Stimulated activated CD4-positive, alpha-beta T cell treated with anti-CD3 and anti-CD28 coated beads, Interleukin-1b, Interleukin-23, amount 100 ng/mL, for 1 hour (primary cell): ENCODE measurements at places on chromosomes 2 and 18.

DNA sequence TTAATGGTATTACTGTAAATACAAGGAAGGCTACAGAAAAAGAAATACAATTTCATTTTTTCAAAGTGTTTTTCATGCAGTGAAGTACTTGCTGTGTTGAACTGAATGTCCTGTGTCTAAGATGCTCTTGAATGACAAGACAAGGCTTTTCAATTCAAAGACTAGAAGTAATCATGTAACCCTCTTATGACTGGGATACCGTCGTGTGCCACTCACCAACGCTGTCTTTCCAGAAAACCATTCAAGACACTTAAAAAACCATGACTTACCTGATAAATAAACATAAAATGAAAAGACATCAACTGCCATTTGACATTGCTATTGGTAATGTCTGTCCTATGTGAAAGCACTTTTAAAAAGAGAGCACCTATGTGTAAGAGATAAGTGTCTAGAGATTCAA, 183.1 kb upstream of the DPP10 start:
- DNase-seq: no peak

GRCh38 chr2:185291035-185291647, 447.5 kb upstream of the FSIP2 start:
- DNase-seq: no peak

DNA sequence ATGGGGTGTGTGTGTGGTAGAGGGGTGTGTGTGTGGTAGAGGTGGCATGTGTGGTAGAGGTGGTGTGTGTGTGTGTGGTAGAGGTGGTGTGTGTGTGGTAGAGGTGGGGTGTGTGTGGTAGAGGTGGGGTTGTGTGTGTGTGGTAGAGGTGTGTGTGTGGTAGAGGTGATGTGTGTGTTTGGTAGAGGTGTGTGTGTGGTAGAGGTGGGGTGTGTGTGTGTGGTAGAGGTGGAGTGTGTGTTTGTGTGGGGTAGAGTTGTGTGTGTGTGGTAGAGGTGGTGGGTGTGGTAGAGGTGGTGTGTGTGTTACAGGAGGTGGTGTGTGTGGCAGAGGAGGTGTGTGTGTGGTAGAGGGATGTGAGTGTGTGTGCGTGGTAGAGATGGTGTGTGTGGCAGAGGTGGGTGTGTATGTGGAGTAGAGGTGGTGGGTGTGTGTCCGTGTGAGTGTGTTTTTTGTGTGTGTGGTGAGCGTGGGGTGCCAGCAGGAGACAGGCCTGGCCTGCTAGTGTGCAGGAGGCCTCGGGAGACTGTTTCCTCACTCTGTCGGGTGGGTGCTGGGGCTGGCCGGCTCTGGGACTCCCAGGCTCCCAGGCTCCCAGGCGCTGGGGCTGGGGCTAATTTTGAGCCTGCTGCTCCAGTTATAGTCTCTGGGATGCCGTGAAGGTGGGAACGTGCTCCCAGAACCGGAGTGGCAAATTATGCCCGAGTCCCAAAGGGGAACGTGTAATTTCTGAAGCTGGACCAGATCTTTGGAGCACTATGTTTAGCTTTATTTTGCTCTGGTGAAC, 165.2 kb downstream of the DYSF start:
- no peak for DNase-seq

GRCh38 chr2:19473350-19473749, 114.9 kb upstream of the OSR1 start:
- no peak for DNase-seq

- DNase-seq: no peak
Measured at GRCh38 chr2:74741629-74742028, 87.6 kb downstream of the SEMA4F start.

GRCh38 chr2:180983468-180984242, 3.2 kb downstream of the UBE2E3 start:
- DNase-seq: no peak

- no peak for DNase-seq
Measured at GRCh38 chr2:85741833-85742455, 11.8 kb upstream of the ATOH8 start.
